ENCODE measurements at places on chromosomes 12 and 14.

DNA sequence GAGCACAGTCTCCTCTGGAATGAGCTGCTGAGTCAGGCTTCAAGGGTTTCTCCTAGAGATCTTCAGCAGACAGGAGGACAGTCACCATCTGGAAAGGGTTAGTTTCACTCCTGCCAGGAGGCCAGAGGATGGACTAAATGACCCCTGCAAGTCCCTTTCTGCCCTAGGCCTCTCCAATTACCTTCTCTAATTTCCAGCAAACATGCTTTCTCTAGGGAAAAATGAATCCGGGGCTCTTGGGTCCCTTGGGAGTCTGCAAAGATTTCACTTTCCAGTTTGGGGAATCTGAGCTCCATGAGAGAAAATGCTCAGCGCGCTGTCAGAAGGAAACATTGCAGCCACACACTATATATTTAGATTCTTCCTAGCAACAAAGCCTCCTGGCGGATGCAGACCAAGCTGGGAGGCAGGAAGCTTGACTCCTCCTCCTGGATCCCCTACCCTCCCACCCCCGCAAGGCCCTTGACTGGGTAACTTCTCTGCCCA, 184.4 kb upstream of the CCND2 start:
- no peak for DNase-seq

- DNase-seq: no peak
Measured at GRCh38 chr12:2654741-2655140, 140.0 kb upstream of the FKBP4 start.

DNA sequence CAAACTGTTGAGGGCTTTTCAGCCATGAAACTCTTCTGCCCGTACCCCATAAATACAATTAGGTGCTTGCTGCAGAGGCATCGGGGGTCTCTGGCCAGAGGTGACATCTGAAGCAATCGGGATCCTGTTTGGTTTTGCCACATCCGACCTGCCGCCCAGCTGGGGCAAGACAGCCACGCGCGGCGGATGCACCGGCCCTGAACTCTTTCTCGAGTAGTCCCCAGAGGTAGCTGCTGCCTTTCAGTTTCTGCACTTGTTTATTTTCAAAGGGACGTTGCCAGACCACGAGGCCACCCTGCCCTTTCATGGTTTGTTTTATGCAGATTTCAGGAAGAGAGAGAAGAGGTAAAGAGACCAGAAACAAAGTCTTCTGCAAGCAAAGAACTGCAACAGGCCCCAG, 10.6 kb upstream of the MLXIP start:
- DNase-seq: no peak

DNA sequence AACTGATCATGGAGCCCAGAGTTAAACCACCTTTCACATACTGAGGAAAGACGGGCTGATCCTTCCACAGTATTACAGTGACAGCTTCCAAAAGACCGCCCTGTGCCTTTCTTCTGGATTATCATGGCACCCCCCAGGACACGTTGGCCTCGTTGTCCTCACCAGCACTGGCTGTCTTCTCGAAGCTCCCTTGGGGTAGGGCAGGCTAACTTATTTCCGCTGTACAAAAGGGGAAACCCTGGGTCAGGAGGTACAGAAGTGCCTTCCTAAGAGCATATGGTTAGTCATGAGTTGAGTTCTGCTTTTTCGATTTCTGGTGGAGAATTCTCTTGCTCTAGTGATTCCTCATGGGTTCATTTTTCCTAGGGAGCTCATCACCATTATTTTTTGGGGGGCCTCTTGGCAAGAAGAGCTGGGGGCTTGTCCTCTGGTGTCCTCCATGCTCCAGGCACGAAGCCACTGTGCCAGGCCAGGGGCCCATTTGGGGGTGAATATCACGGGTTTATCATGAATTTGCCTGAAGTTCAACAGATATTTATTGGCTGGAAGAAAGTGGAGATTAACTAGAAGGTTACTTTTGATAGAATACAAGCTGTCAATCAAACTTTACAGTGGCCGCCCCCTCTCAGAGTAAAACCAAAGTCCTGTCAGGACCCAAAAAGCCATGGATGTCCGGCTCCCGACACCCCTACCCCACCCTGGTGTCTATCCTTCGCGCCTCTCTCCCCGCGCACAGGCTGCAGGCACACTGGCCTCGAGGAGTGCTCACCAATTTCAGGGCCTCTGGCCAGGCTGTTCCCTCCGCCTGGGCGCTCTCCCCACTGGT, 8.8 kb upstream of the TRAF3 start:
- no peak for DNase-seq

DNA sequence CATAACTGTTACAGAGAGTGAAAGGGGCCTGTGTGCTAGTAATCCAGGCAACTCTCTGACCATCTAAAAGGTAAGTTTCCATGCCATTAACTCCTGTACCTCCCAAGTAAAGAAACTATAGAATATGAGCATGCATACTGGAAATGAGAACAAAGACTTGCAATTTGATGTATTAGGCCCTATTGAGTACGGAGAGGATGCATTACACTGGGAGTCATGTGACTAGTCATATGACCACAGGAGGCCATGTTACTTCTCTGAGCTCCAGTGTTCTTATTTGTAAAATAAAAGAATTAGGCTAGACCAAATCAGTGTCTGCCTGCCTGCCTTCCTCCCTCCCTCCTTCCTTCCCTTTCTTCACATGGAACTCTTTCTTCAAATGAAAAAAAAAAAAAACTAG, 440.1 kb upstream of the CCDC196 start:
- no peak for DNase-seq

- DNase-seq: no peak
Measured at GRCh38 chr14:22159957-22160356, 429.1 kb downstream of the DAD1 start.

- no peak for DNase-seq
Measured at GRCh38 chr12:68896881-68897540, 36.0 kb downstream of the CPM start.

DNA sequence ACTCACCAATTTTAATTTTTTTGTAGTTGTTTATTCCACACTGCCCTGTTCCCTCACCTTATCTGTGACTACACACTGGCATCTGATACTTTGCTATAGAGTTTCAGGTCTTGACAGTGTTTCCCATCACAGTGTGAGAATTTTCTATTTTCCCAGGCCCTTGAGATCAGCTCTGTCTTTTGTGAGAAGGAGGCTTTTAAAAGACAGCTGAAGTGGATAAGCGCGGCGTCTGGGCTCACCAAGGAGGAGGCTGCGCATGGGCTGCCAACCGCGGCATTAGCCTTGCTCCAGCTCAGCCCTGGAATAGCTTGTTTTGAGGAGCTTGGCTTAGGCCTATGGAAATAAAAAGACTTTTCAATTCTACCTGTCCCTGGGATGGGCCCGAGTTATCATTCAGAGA, 181.3 kb downstream of the RMST start:
- no peak for DNase-seq

DNA sequence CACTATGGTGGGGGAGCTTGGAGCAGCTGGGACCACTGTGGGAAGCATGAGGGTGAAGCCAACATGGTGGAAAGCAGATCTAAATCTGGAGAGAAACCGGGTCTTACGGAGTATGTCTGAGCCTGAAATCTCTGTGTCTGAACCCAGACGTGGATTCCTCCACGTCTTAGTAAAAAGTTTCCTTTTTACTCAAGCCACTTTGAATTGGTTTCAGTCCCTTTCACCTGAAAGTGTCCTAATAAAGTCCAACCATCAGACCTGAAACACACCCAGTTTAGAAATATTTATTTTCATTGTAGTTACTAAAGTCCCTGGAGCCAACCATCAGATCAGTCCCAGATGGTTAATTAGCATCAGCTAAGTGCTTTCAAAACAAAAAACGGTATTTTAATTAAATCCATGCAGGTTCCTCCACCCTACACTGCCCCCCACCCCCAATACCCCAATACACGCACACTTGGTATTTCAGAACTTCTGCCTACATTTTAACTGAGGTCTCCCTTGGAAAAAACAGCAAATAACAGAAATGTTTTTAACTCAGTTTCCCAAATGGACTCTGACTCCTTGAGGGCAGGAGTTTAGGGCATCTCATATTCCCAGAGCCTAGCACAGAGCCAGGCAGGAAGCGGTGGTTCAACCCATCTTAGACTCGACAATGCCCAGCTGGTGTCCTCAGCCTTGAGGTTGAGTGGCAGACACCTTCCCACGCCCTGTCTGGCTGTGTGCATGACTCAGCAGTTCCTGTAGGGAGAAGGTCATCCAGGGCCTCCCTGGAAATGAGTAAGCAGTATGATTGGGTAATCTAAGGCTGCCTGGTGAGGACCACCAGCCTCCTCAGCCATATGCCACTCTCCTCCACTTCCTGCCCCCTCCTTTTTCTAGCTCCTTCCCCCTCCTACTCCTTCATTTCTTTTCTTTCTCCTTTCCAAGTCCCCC, 175.8 kb downstream of the TTC8 start:
- DNase-seq: no peak

Data from NCI-H1417 treated with DMSO at 0.1 percent for 48 hours (cell line).